ENCODE measurements at places on chromosomes 5 and 9.

DNA sequence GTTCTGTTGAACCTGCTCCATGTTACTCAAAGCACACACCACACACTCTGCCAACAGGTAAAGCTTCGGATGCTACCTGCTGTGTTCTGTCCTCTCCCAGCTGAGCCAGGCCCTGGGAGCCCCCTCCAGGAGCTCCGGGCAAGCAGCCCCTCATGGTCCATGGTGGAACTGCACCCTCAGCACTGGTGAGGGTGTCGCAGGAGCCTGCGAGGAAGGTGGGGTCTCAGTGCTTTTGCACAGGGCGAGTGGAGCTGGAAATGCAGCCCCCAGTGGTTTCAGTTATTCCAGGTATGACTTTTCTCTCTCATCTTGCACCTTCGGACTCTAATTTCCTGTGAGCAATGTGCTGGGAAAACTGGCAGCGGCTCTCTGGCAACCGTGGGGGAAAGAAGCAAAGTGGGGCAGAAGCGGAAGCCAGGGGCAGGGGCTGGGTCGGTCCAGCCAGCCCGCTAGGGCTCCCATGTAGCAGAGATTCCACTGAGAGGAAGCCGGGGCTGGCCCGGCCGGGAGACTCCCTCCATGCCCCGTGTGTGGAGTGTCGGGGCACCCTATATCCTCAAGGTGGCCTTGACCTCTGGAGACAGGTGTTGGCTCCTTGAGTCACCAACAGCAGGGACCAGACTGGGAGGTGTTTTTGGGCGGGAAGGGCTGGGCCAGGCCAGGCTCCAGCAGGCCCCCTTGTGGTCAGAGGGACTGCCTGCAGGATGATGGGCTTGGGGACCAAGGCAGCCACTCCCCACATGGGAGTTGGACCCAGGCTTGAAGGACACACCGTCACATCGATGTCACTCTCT lies 75.6 kb upstream of the PRSS3 start:
- DNase-seq = no peak

DNA sequence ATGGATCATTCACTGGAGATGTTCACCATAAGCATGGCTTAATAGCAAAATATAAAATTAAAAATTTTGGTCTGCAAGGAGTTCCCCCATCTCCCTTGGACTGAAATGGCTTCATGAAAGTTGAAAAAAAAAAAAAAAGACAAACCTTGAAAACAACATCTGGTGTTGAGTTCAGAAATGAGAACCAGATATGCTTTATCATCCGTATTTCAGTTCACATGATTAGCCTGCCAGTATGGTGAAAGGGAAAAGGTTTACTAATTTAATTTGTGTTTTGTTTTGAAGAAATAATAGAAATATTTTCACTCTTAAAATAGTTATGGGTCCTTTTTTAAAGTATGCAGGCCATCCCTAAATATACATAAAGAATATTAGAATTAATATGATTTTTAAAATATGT lies 67.8 kb downstream of the TMEM167A start:
- no peak for DNase-seq

GRCh38 chr9:127166651-127167524 lies 44.5 kb upstream of the ANGPTL2 start:
- no peak for DNase-seq

DNA sequence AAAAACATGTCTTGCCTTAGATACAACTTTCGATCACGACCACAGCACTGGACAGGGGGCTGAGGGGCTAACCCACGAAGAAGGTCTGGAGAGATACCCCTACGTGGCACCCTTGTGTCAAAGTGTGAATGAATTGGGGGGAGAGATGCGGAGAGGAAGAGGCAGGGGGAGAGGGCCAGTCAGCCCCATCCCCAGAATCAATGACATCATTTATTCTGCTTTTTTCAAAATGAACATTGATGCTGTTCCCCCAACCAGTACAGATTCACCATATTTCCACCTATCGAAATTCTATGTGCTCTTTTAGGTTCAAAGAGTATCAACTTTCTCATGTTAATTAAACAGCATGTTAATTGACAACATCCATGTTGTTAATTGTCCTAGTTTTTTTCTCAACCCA lies 32.4 kb downstream of the DAP start:
- no peak for DNase-seq

DNA sequence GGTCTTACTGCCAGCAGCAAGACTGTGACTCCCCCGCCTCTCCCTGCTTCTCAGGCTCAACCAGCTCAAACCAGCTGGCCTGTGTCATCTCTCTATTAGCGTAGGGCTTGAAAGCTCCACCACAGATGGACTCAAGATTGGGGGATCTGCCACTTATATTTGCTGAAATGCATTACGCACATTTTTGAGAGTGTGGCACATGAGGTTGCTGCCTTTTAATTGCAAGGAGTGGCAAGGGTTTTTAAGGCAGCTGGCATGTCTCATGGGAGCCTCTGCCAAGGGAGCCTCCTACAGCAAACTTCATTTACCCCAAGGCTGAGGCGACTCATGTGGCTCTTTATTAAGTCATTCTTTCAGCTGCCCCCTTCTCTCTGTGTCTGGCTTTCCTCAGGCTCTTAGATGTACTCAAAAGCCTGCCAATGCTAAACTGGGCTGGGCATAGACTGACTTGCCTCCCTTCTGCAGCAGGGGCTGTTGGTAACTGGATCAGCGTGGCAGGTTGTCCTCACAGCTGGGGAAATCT lies 219.3 kb downstream of the SMARCA2 start:
- no peak for DNase-seq

GRCh38 chr5:176560364-176560763 lies 11.2 kb downstream of the CDHR2 start:
- DNase-seq = no peak

DNA sequence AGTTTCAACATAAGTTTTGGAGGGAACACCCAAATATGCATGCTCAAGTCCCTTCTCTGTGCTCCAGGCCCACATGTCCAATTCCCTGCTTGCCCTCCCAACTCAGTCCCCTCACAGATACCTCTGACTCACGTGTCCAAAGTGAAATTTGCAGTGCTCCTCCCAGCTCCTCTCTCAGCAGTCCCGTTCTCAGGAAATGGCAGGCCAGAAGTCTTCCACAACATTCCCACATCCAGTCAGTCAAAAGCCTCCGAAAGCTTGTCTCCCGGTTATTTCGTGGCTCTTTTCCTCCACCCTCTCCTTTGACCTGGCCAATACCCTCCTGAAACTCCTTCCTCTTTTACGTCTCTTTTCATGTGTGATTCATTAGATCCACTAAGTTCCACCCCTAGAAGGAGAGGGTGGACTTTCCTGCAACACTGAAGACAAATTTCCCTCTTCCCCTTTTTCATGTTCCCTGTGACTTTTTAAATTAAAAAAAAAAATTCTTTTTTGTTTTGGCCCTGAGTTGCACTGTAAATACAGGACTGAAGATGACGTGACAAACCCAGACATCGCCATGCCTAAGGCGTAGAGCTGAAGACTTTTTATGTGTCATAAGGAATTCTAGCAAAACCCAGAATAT lies 12.8 kb upstream of the MGAT1 start:
- no peak for DNase-seq

DNA sequence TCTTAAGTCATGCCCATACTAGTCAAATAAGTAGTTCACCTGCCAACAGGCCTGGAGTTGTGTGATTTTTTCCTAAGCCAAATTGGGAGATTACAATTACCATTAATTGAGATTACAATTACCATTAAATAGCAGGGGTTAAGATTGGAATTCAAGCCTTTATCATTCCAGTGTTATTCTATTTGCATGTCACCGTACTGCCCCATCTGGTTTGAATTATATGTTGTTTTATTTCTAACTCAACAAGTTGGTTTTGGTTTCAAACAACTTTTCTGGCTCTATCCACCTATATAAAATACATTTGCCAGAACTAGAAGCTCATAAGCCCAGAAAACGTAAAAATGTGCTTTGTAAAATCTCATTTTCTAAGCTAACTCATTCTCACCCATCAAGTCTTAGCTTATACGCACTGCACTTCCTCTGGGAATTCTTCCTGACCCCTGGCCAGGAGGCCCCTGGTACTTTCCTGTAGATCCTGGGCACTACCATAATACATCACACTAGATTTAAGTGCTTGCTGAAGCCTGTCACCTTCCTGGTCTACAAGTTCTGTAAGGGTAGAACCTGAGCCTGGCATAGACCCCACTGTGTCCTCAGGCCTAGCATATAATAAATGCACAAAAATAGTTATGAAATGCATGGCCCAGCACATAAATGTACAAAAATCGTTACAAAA lies 242.0 kb upstream of the TRPM3 start:
- DNase-seq = no peak

DNA sequence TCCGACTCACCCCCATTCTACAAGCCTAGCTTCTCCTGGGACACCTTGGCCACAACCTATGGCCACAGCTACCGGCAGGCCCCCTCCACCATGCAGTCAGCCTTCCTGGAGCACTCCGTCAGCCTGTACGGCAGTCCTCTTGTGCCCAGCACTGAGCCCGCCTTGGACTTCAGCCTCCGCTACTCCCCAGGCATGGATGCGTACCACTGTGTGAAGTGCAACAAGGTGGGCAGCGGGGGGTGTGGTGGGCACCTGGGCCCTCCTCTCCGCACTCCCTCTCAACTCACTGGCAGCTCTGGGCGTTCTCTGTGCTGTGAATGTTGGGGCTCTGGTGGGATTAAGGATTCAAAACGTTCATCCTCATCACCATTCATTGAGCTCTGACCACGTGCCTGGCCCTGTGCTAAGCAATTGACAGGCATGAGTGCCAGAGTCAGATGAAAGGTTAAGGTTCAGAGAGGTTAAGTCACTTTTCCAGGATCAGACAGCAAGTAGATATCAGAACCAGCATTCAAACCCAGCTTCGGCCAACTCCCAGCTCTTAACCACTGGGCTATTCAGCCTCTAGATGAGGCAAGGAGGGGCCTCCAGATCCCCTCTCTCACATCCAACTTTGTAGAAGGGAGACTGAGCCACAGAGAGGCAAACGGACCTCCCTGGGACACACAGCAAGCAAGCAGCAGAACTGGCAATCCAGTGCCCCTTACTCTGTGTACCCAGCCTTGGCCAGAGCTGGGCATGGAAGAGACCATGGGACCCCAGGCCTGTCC lies 9.9 kb downstream of the GFI1B start:
- no peak for DNase-seq

DNA sequence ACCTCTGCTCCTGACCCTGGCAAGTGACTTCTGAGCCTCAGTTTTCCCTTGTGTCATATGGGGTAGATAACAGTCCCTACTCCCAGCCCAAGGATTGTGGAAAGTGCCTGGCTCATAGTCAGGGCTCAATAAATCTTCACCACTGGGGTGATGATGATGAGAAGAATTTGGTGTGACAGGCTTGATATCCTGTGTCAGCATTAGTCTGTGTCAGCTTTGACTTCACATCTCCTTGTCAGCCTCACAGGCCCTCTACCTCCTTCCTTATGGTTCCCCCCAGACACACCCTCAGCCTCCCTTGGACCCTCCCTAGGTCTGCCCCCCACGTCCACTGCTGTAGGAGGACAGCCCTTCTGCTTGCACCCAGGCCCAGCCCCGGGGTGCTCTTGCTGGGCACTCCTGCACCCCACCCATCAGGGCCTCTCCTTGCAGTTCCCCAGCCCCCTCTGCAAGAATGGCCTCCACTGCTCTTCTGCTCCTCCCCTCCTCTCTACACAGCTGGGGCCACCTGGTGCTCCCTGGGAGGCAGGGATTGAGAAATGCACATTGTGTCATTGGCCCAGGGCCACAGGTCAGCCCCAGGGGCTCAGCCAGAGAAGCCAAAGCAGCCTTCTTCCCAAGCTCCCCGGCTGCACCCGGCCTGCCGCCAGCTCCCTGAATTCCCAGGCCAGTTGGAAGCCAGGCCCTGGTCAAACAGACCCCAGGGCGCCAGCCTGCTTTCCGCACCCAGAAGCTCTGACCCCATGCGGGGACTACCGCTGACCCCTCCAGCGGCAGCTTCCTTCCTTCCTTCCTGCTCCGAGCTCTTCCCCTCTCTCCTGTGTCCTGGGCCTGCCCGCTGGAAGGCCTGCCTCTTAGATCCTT lies 7.7 kb downstream of the FGFR4 start:
- no peak for DNase-seq

DNA sequence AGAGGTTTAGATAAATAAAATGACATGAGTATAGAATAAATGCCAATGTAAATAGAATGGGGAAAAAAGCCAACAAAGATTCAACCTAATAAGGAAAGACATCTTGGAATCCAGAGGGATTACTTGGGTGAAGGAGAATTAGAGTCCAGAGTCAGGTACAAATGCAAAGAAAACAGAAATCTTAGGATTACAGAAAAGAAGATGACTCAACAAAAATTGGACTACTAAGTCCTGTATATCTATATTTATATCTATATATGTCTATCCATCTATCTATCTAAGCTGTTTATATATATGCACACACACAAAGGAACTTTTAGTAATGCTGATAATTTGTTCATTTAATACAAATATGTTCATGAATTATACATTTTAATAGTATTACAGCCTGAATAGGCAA lies 27.6 kb downstream of the FAM174A start:
- DNase-seq = peak; percentile 2

DNA sequence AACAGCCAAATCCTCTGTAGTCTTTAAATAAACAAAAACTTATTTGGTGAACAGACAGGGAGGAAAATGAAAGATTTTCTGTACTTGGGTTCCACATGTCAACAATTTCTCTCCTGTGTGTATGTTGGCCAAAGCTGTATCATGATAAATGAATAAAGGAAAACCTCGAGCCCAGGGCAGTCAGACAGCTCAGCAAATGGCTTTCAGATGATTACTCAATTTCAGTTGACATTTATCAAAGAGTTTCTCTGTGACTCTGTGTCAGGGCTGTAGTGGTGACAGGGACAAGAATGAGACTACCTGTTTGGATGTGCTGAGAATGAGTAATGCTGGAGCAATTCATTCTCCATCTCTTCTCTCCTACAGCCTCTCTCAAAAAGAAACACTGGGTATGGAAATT lies 45.7 kb upstream of the PTGS1 start:
- DNase-seq = no peak

- no peak for DNase-seq
Measured at GRCh38 chr5:172096207-172096940, 89.9 kb upstream of the FBXW11 start.

DNA sequence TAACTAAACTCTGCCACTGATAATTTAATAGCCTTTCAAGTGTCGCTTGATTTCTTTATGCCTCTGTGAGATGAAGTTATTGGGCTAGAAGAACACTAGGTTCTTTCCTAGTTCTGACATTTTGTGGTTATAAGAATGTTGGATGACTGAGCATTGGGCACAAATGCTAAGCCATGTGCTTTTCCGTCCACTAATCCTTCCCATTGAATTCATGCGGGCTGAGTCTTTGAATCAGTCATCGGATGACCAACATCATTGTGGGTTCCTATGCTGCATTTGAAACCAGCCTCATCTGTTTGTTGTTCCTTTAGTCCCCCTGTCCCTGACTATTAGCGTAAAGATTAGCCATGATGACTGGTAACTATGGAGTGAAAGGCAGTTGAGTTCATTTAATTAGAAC lies 58.5 kb downstream of the ALDH1A1 start:
- peak; percentile 100 for DNase-seq

Measured in retinal pigment epithelial cell (primary cell).